Cardiac fibroblast (primary cell): ENCODE measurements at places on chromosomes 4 and X.

DNA sequence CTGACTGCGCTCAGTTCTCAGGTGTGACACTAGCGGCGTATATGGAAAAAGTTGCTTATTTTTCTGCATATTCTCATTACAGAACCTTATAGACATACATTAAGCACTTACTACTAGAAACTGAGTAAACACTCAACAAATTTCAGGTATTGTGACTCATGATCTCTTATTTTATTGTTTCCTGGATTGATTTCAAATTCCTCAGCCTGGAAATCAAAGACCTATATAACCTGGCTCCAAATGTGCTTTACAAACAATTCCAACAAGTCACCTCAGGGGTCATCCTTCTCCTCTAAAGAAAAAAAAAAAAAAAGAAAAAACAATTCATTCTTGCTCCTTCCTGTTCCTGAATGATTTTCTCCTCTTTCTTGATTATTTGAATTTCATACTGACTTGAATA lies 152.3 kb downstream of the ADAM29 start:
- DNase-seq, result no peak

GRCh38 chrX:129705988-129706387 lies 32.8 kb upstream of the XPNPEP2 start:
- no peak for DNase-seq

GRCh38 chrX:38612281-38612680 lies 50.9 kb downstream of the TSPAN7 start:
- no peak for DNase-seq

DNA sequence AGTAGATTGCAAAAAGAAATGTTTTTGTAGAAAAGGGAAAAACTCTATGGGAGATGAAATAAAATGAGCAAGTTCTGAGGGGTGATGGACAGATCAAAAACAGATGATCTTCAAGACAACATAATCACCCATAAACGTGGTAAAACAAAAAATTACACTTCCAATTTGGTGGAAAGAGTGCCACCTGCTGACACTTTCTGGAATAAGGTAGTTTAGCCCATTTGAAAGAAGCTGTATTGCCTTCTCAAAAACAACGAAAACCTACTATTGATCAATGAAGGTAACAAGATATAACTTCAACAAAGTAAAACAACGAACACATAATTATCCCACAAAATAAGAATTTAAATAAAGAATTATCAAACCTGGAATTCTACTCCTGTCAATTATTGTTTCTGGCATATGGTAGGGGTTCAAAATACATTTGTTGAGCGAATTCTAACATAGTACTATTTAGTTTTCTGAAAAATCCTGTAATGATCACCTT lies 2.5 kb downstream of the COQ2 start:
- DNase-seq, result peak; percentile 81

- peak; percentile 33 for DNase-seq
These were observed 1000.7 kb downstream of the STIM2 start for GRCh38 chr4:27861381-27861787.

- DNase-seq, result peak; percentile 61
These were observed 852.7 kb upstream of the SLIT2 start for GRCh38 chr4:19399001-19399400.

DNA sequence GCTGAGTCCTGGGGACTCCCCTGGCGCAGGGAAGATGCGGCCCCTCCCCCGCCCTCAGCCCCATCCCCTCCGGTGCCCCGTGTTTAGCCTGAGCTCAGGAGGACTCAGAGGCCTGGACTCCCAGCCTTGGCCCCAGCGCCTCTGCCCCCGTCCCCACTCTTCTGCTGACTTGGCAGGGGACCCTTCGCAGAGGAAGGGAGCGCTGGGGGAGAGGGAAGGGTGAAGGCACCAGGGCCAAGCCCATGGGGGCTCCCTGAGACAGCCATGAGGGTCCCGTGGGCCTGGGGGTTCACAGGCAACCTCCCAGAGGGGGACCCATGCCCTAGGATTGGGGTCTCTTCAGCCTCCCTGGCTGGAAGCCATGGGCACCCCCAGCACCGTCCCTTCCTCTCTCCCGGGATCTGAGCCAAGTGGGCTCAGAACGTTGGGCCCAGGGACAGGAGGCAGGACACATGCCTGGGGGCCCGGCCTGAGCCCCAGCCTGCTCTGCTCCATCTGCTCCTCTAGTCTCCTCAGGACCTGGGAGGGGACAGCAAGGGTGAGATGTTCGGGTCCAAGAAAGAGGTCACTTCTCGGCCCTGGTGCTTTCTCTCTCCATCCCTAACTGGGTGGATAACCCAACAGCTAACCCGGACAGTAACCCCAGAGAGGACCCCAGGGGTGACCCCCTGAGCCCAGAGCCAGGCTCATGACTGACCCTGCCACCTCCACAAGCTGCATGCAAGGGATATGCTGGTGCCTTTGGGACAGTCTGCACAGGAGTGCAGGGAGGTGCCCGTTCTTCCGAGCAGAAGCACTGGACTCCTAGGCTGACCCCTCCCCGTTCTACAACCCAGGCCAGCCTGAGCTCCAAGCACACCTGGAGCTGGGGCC lies 1.5 kb upstream of the CPLX1 start:
- no peak for DNase-seq

DNA sequence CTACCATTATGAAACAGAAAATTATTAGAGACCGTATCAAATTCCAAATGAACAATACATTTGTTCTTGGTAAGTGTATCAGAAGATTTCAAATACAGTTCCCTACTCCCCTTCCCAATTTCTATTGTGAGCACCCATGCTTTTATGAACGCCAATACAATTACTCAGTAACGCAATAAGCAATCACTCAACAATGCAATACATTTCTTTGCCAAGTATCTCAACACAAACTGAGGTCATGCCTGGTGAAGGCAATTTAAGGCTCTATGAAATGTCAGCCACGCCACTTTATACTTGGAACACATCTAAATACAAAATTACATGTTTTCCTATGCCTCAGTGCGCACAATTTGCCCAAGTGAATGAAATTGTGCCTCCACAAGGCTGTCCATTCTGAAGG lies 712 bp downstream of the PNPLA4 start:
- peak; percentile 9 for DNase-seq

DNA sequence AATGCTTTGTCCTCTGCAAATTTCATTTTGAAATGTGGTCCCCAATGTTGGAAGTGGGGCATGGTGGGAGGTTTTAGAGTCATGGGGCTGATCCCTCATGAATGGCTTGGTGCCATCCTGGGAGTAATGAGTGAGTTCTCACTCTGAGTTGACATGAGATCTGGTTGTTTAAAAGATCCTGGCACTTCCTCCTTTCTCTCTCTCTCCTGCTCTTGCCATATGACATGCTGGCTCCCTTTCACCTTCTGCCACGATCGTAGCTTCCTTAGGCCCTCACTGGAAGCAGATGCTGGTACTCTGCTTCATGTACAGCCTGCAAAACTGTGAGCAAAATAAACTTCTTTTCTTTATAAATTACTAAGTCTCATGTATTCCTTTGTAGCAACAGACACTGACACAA lies 262.0 kb downstream of the IL15 start:
- DNase-seq, result no peak

- DNase-seq, result no peak
These were observed 63.2 kb downstream of the SH3RF1 start for GRCh38 chr4:169207436-169208089.

- DNase-seq, result peak; percentile 79
These were observed 177.7 kb downstream of the RBM46 start for GRCh38 chr4:154958621-154959358.

DNA sequence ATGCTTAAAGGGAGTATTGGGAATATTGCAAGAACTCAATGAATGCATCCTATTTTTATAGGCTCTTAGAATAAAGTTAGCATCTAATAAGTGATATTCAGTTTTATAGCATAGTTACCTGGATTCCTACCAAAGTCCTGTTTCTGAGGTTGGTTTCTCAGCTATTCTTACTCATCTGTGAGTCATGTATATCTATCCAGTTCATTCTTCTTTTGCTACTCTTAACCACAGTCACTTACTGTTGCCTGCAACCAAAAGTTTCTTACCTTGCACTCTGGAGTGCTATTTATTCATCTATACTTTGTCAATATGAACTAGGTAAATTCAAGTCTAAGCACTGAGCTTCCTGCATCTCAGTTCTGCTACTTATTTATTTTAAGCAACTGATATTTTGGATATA lies 322.5 kb downstream of the HS3ST1 start:
- peak; percentile 1 for DNase-seq

- DNase-seq, result peak; percentile 71
These were observed 146.8 kb downstream of the DCLK2 start for GRCh38 chr4:150224896-150225591.

- DNase-seq, result no peak
These were observed 33.6 kb downstream of the SETD7 start for GRCh38 chr4:139522457-139522856.

DNA sequence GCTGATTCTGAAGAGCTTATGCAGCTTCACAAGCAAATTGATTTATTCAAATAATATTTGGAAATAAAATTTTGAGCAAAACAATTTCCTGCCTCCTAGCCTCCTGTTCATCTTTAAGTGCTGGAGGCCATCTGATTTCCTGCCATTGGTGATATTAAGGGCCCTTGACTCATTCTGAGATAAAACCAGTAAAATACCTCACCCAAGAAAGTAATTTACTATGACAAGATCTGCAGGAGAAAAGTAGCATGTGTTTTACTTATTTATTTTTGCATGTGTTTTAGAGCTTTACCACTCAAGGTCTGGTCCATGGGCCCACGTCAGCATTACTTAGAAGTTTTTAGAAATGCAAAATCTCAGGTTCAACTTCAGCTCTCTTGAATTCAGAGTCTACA lies 67.7 kb downstream of the DCLK2 start:
- no peak for DNase-seq

DNA sequence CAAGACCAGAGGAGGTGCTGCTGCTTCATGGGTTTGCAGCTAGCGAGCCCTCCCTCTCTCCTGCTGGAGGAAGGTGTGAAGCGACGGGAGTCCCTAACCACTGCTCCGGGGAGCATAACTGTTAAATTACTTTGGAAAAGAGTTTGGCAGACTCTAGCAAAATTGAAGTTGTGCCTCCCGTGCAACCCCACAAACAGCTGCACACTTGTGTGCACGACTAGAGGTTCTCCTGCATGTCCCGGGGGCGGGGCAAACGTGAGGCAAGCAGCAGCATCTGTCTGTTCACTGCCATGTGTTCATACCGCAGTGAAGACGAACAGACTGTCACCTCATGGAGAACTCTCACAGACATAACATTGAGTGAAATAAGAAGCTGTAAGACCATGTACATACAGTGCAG lies 34.5 kb downstream of the TNIP2 start:
- no peak for DNase-seq

GRCh38 chrX:53244610-53245009 lies 19.6 kb upstream of the KDM5C start:
- DNase-seq, result no peak

- no peak for DNase-seq
These were observed 6.7 kb downstream of the CORIN start for GRCh38 chr4:47831026-47831679.

DNA sequence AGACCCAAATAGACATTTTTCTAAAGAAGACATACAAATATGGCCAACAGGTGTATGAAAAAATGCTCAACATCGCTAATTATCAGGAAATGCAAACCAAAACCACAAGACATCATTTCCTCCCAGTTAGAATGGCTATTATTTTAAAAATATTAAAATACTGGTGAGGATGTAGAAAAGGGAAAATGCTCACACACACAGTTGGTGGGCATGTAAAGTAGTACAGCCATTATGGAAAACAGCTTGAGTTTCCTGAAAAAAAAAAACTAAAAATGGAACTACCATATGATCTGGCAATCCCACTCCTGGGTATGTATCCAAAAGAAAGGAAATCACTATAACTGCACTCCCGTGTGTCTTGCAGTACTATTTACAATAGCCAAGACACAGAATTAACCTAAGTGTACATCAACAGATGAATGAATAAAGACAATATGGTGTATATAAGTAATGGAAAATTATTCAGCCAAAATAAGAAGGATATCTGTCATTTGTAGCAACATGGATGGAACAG lies 128.9 kb upstream of the DKK2 start:
- DNase-seq, result no peak

DNA sequence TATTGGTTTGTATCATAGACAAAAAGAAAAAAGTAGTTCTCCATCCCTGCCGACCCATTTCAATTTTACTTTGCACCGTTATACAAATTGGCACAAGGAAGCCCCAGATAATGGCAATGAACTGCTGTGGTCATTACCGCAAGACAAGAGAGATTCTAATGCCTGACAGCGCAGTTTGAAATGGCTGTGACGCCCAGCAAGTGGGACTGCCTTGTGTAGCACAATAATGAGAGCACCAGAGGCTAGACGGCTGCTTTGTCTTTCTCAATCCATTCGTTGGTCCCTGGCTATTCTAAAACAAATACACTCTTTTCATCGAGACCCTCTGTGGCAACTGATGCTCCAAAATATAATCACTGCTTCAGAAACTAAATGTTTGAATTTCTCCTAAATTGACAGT lies 192.4 kb upstream of the NEIL3 start:
- DNase-seq, result no peak

DNA sequence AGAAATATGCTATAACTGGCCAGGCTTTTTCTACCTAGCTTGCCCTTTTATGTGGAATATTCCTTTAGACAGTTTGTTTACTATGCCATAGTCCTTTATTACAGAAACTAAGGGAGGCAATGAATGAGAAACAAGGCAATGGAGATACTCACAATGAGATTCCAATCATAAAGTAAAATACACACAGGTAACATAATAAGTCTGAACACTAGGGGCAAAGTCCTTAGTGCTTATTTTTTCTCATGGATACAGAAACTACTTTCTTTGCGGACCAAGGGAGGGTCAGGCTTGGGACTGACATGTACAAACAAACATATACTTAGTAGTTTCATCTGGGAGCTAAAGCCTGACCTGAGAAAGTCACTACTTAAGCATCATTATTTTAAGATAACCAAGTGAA lies 16.0 kb upstream of the UGT8 start:
- no peak for DNase-seq

DNA sequence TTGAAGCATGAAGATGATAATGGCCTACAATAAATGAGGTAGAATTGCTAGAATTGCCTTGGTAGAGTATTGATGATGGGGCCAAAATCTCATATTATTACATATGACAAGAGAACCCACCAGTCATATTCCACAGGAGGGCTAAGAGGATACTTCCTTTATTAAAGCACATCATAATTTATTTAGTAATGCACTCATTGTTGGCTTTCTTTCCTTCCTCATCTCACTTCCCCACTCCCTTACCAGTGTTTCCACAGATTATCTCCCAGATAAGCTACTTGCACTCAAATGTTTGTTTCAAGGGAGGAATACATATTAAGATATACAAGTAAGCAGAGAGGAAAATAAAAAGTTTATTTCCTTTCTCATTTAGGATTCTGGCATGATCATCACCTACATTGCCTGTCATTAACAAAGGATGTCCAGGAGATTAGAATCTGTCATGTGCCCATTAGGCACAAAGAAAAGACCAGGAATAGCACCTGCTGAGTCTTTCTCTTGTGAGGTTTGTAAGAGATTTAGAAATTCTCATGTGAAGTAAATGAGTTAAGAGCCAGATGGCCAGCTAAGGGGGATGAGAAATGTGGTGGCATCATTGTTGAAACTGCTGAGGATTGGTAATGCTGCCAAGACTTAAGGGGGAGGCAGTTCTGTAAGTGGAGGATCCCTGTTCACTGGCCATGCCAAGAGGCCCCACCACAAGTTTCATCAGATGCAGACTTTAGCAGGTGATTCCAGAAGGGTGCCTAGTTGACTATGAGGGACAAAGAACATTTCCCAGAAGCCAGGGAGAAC lies 52.4 kb upstream of the PRDM8 start:
- DNase-seq, result no peak

GRCh38 chr4:76055016-76055415 lies 19.1 kb upstream of the CXCL11 start:
- no peak for DNase-seq

- DNase-seq, result no peak
These were observed 40.5 kb downstream of the VEGFC start for GRCh38 chr4:176752191-176752749.

- peak; percentile 47 for DNase-seq
These were observed 207.8 kb upstream of the CNKSR2 start for GRCh38 chrX:21166272-21166982.
